ENCODE measurements at places on chromosomes 5 and 9.

- no peak for DNase-seq
These were observed 110.9 kb downstream of the ESM1 start for GRCh38 chr5:54874337-54875021.

DNA sequence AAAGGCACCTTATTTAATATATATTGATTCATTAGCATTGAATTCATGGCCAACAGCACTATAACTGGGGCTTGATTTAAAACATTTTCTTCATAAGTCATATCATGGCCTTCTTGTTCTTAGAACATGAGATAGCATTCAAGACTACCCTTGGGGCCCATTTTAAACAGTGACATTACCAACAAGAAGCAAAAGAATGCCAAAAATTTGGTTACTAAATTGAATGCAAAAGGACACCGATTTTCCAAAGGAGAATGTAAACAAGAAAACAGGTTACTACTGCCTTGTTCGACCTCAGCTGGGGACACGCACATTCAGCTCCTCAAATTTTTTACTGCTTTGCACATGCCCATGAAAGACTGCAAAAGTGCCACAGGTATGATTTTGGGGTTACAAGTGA lies 219.4 kb upstream of the TLE4 start:
- DNase-seq: no peak

GRCh38 chr5:69167493-69167855 lies 524 bp downstream of the CCNB1 start:
- no peak for DNase-seq

DNA sequence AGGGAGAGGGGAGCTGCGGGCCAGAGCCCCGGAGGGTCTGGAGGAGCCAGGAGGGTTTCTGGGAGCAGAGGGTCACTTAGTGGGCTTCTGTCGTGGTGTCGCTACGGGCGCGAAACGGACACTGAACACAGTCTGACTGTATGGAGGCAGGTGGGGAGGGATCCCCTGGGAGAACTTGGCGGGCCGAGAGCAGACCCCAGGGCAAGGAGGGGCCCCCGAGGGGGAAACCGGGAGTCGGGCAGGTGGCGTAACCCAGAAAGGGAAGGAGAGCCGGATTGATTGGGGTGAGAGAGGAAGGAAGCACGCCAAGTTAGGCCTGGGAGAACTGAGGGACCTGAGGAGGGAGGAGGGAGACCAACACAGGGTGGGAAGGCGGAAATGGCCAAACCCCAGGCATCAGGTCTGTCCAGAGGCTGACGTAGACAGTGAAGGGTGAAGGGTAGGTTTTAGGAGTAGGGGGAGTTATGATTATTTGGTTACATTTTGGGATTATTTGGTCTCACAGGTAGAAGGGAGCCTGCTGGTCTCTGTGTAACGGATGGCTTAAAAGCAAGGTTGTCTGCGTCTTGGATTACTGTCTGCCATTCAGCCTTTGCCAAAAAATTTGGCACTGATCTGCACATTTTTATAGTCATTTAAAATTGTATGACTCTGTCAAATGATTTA lies 3.3 kb upstream of the MSMP start:
- DNase-seq: no peak

- no peak for DNase-seq
These were observed 10.7 kb upstream of the CERCAM start for GRCh38 chr9:128409978-128410377.

- no peak for DNase-seq
These were observed 30.5 kb downstream of the TSSK1B start for GRCh38 chr5:113404269-113404668.

- no peak for DNase-seq
These were observed 1393.3 kb upstream of the WWC1 start for GRCh38 chr5:166898166-166898565.

- DNase-seq: no peak
These were observed 403.0 kb downstream of the GADD45G start for GRCh38 chr9:90007516-90008440.

DNA sequence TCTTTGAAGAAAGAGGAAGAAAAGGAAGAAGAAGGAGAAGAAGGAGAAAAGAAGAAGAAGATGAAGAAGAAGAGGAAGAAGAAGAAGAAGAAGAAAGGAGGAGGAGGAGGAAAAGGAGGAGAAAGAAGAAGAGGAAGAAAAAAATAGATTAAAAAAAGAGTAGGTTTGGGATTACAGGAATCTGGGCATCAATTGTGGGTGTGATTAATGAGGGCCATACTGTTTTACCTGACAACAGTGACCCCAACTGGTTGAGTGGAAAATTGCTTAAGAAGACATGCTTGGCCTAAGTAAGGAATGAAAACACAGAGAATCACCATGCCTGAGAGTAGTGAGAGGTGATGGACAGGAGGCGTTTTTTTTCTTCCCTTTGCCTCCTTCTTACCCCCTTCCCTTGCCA lies 114.6 kb downstream of the FAM170A start:
- DNase-seq: no peak

DNA sequence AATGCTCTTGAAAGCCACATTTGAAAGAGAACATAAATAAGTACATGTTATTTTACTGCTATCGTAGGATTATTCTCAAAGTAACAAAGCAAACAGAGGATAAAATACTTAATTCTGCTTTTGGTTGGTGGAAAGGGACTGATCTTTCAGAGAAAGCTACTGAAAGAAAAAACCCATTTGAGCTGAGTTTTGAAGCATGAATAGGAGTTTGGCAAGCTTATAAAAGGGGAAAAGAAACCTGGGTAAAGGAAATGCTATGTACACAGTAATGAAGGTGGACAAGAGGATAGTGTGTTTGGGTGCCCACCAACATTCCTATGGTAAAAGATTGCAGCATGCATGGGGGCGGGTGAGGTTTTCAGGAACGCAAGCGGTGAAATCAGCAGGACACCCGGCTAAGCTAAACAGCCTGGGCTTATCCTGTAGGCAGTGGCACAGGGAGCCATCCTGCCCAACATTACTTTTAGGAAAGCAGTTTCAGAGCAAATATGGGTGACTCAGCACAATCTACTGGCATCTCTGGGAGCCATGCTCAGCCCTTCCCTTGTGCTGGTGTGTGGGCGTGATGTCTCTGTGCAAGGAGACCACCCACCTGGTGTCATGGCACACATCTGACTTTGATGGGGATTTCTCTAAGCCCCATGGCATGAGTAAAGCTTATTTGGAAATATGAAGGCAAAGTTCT lies 673.9 kb upstream of the KLF4 start:
- no peak for DNase-seq

Measured in esophagus squamous epithelium (tissue), 5 donors.